ENCODE measurements at places on chromosomes 13 and 19.

DNA sequence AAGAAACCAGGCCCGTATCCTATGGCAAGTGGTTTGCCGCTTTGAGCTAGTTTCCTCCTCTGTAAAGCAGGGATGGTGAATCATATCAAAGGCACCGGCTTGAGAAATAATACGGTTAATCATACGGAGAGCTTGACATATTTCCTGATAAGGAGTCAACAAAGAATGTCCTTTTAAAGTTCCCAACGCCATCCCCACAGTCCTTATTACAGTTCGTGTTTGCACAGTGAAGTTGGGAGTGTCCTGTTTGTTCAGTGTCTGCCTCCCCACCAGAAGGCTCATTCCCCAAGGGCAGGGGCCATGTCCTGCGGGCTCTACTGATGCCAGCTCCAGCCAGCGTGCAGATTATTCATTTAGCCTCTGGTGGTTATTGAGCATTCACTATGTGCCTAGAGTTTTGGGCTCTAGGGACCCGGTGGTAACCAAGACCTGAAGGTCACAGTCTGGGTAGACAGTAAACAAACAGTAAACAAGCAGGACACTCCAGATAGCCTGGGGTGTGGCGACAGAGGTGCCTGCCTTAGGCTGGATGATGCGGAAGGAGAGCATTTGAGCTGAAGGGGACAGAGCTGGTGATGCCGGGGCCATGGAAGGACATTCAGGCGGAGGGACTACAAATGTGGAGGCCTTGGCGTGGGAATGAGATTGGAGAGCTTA, 6.3 kb downstream of the GRAMD1A start:
- no peak for DNase-seq

DNA sequence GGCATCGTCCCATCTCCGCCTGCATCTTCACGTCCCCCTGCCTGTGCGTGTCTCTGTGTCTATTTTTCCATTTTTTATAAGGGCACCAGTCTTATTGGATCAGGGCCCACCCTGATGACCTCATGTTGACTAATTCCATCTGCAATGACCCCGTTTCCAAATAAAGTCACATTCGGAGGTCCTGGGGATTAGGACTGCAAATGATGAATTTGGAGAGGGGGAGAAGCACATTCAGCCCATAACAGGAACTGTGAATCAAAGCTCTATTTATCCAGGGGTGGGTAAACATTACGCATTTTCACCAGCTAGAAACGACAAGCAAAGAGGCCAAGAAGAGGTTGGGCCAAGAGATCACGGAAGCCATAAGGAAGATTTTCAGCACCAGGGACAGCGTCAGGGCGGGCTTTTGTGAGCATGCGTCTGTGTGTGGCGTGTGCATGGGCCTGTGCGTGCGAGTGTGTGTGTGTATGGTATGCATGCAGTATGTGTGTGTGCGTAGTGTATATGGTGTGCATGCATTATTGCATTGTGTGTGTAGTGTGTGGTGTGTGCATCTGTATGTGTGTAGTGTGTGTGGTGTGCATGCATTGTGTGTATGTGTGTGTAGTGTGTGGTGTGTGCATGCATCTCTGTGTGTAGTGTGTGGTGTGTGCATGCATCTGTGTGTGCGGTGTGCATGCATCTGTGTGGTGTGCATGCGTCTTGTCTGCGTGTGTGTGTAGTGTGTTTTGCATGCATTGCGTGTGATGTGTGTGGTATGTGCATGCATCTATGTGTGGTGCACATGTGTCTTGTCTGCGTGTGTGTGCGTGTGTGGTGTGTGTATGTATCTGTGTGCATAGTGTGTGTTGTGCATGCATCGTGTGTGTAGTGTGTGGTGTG, 19.6 kb downstream of the CELF5 start:
- peak; percentile 39 for DNase-seq

DNA sequence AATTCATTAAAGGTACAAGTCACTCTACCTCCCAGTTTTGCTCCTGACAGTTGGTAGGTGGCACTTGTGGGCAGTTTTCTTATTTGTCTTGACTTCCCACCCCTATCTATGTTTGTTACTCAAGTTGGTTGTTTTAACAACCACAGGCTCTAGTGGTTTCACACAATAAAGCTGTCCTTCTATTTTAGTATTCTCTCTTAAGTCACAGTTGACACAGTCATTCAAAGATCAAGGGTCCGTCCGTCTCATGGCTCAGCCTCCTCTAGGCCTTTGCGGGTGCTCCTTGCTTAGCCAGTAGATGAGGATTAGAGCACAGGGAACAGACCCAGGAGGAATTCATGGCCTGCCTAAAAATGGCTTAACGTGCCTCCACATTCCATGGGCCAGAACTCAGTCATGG, 573.7 kb downstream of the IRS2 start:
- no peak for DNase-seq

- peak; percentile 8 for DNase-seq
Measured at GRCh38 chr19:54297759-54298305, 15.1 kb downstream of the LILRA5 start.

DNA sequence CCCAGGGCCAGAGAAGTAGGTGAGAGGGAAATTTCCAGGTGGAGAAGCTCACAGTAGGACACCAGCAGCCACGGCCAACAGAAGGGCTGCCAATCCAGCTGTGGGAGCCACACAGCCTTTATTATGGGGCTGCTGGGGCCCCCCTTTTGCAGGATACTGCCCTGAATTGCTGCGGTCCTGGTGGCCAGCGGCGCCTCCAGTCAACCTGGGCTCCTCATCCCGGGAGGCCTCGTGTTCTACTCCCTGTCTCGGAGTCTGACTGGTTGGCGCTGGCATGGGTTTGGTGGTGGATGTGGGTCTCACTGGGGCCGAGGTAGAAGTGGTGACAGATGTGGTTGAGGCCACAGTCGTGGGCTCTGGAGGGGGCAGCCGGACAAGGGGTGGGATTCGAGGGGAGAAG, 4.1 kb downstream of the LYPD3 start:
- no peak for DNase-seq

DNA sequence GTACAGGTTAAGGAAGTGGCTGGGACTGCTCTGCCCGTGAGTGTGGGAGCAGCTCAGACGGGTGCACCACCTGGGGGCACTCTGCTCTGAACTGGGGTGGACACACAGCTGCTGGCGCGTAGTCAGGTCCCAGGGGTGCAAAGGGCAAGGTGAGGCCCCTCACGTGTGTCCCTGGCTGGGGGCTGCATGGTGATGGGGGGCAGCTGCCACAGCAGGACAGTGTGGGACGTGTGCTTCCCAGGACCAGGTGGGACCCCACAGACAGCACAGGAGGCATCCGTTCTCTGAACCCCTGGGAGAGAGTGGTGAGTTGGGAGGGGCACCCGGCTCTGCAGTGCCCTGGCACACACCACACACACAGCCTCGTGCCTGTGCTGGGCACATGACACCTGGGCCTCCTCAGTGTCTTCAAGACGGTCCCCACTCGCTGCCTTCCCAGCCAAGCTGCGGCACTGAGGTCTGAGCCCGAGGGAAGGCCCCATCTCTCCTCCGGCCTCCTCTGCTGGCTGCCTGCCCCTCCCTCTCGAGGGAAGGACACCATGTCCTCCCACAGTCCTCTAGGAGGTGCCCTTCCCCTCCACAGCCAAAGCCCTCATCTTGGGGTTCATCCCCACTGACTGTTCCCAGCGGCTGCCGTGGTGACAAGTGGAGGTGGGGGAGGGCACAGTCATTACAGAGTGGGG, 24.7 kb downstream of the CILP2 start:
- peak; percentile 20 for DNase-seq

- DNase-seq, result no peak
Measured at GRCh38 chr19:23101241-23101640, 15.6 kb upstream of the ZNF730 start.

DNA sequence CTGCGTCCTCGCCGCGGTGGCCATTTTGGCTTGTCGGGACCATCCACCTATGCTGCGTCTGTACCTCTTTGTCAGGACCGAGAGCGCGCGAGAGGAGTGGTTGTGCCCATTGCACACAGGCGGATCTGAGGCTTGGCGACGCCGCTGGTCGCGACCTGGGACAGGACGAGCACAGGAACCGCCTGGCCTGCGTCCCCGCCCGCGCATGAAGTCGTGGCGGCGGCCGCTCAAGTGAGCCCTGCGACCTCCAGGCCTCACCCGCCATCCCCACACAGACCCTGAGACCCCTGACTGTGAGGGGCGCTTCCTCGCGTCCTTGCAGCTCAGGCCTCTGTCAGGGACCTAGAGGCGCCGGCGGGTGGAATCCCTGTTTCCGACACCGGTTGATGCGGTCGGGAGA, 16.8 kb downstream of the ZNF586 start:
- no peak for DNase-seq

DNA sequence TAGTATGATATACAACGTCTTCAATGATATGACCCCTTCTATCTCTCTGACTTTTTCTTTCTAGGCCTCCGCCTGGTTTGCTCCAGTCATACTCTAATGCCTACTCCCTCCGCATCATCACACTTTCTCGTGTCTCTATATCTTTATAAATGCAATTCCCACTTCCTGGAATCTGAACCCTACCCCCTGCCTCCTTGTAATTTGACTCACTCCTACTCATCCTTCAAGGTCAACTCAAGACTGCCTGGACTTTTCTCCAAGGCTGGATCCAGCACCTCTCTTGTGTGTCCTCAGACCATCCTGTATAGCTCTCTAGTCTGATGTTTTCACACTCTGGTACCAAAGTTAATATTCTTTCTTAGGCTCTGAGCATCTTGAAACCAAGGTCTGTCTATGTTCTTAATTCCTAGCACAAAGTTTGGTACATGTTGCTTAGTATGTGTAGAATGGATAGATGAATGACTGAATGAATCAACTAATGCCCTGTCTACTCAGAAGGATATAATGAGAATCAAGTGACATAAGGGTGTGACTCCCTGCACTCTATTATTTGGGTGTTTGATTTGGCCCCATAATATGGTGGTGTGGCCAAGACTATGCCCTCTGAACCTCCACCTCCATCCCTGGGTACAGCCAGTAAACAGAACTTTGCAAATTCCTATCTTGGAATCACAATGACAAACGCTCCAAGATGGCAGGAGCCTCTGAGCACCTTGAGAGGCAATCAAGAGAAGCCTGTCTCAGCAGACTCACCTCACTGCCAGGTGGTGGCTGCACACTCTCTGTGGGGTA, 74.3 kb upstream of the SERP2 start:
- no peak for DNase-seq

DNA sequence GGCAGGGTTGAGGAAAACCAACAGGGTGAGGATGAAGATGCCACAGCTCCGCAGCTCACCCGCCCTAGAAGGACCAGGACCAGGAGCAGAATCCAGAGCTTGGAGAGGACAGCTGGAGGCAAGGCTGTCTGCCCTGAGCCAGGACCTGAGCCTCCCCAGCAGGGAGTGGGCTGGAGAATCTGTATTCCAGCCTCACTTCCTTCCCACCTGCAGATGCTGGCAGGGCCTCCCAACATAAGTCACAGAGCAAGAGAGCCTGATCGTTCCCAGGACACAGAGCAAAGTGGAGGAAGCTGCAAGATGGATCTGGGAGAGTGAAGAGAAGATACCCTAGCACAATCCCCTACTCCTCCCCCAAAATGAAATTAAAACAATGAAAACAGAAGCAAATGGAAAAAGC, 61.7 kb upstream of the WASF3 start:
- DNase-seq, result no peak

GRCh38 chr19:2808129-2808941, 11.3 kb upstream of the ZNF554 start:
- no peak for DNase-seq

DNA sequence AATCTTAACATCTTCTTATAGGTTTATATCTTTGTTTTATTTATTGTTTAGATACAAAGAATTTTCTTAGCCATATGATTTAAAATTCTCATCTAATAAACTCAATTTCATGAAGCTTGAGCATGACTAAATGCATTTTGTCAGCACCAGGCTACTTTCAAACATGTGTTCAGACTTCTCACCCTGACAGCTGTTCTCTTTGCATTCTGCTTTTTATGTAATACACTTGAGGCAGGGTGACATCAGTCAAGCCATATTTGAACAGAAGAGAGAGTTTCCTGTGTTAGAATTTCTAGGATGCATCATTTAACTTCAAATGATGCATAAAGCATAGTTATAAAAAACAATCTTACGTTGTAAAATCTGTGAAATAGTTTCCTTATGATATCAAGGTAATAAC, 1295.1 kb upstream of the PCDH20 start:
- DNase-seq, result no peak

- no peak for DNase-seq
Measured at GRCh38 chr13:76636829-76637228, 249.4 kb downstream of the KCTD12 start.

DNA sequence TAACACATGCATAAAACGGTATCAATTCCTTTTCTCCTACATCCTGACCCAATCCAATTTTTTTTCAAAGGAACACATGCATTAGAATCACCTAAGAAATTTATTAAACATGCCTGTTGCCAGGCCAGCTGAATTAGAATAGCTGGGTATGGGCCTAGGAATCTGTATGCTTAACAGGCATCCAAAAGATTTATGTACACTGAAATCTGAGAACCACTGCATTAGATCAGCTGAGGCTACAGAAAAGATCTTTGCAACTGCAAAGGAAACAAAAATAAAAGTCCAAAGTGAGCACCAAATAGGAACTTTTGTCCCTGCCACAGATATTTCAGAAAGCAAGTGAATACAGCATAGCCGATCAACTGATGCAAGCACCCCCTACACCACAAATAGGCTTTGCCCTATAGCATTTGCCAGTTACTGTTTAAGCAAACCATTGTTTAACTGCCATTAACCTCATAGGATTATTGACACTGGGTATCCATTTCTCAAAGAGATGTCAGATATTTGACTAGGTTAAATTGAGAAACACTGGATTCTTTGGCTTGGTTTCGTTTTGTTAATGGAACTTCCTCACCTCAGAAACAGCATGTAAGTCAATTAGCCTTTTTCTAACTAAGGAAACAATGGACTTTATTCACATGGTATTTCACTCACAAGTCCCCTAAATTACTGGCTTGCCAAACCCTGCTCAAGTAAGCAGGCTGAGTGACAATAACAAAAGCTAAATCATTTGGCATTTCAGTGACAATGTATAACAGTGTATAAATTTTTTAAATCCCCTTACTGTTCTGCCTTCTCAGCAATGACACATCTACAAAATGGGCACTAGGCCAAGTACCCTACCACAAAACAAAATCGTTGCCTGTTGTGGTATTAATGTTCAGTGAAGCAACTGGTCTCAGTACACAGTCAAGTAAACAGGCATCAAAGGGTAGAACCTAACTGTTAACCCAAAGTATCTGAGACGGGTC, 67.8 kb downstream of the SUCLA2 start:
- no peak for DNase-seq

GRCh38 chr19:46076951-46077814, 36.4 kb upstream of the IGFL4 start:
- DNase-seq, result peak; percentile 30

DNA sequence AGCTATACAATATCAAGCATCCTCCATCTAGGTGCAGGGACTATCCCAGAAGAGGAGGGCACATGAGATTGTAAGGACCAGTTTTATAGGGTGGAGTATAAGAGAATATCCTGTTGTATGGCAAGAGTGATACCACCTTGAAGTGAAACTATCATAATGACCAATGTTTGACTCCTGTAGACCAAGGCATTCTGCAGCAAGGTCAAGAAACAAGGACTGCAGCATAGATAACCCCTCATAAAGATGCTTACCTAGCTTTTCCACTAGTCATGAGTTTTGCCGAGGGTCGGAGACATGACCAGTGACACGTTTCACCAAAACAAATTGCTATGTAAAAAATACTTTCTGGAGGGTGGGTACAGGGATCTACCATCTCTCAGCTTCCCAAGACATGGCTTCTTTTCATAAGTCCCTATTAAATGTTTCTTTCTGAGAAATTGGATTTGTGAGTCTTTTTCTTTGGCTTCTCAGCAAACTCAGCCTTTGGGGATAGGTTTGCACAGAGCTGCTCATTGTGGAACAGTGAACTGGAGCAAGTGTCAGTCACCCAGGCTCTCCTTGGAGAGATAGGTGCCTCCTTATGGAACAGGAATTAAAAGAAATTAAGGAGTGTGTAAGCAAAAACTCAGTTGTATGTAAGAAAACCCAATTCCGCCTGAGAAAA, 28.2 kb upstream of the CYSLTR2 start:
- DNase-seq, result no peak

Measured in activated CD4-positive, alpha-beta T cell treated with anti-CD3 and anti-CD28 coated beads, Interleukin-2, Interleukin-6, amounts not matched to agents 100 ng/mL and 50 ng/mL, durations not matched to agents 16 hours and 8 hours (primary cell).